Ecto neural progenitor cell (in vitro differentiated cells): ENCODE measurements at places on chromosomes 2 and 18.

- DNase-seq: no peak
These were observed 32.7 kb upstream of the PRLH start for GRCh38 chr2:237533668-237534161.

GRCh38 chr2:128452024-128452411 lies 133.3 kb upstream of the HS6ST1 start:
- no peak for DNase-seq

DNA sequence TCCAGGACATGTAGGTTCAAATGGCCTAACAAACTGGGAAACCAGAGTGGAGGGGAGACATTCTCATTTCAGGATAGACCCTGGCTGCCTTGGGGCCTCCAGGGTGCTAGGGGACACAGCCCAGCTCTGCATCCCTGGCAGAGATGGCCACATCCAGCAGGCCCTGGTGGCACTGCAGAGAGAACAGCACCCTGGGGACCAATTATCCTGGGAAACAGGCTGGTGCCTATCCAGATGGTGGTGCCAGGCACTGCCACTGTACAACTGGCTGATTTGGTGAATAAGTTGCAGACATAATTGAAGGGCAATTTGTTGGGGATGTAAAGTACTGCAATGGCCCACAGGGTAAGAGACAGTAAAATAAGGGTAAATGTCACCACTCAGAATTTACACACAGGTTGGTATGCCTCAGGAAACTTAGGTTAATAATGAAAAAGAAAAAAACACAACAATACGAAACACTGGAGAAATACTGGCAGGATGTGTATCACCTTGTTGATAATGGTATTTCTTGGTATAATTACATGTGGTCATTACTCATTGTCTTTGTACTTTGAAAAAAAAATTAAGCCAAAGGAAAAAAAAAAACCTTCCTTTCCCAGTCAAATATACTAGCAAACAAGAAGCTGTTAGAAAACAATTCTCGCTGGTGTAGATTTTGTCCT lies 12.8 kb upstream of the SFTPB start:
- no peak for DNase-seq

DNA sequence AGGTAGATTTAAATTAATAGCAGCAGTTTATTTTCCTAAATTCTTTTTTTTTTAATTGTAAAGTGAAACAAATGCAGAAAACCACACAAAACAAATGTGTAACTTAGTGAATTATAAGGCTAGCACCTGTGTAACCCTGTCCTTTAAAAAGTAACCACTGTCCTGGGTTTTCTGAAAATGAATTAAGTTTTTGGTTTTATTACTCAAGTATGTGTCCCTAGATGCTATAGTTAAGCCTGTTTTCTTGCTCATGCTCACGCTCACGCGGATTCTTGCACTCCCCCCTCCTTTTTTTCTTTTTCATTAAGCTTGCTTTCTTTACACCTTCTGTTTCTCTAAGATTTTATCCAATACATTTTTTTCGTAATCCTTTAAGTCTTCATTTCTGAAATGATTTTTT lies 207.7 kb upstream of the STON1 start:
- DNase-seq: no peak

- no peak for DNase-seq
These were observed 191.3 kb downstream of the SLC39A10 start for GRCh38 chr2:195848119-195848899.

- no peak for DNase-seq
These were observed 126.1 kb downstream of the GALNT1 start for GRCh38 chr18:35707674-35708073.

DNA sequence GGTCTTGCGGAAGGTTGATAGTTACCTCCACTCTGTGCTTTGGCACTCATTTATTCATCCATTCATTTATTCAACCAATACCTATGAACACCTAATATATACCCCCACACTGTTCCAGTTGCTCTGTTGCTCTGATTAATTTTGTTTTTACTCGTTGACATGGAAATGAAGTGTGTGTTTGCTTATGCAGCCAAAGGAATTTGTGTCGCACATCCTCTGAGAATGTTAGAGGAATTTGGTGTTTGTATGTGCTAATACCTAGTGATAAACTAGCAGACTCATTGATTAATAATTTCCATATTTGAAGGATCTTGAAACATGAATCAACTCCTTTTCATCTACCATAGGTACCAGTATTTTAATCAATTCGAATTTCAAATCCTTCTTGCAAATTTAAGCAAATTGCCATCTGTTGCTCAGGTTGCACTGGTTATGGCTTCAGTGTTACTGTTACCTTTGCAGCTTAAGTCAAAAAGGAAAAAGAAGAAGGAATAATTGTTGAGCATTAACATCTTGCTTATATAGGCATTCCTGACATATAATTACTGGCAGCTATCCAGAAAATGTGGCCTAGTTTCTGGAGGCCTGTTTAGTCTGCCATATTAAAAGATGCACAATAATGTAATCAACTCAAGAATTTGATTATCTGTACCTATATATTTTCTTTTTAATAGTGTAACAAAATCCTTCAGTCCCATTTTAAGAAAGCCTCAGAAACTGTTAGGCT lies 25.7 kb upstream of the CRIM1 start:
- no peak for DNase-seq

DNA sequence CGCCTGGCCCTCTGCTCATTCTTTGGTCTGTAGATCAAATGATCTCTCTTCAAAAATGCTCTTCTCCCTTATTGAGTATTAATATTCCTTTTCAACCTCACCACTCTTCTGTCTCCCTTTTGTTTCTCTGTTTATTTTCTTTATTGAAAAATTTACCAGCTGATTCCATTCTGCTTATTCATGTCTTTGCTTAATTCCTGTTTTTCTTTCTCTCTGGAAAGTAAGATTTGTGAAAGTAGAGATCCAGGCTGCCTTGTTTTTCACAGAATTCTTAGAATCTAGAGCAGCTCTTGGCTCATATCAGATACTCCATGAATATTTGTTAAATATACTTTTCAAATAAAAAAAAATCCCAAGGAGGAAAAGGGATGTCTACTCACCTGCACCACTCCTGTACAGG lies 157.0 kb downstream of the DOCK10 start:
- DNase-seq: no peak

DNA sequence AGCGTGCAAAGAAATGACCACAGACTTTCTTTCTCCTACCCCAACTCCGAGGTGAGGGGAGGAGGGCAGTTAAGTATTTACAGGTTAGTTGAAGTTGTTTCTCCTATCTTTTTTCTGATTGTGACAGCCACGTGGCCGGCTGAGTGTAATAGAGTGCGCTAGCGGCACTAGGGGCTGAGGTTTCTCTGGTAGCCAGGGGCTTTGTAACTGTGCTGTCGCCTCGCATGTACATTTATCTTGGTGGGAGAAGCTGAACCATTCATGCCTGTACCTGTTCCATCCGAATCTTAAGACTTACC lies 214.1 kb upstream of the STON1 start:
- no peak for DNase-seq

- no peak for DNase-seq
These were observed 204.6 kb downstream of the SP3 start for GRCh38 chr2:173760553-173760952.

- DNase-seq: no peak
These were observed 152.9 kb downstream of the DYSF start for GRCh38 chr2:71606244-71606643.
